ENCODE measurements at places on chromosomes 12 and 14.

DNA sequence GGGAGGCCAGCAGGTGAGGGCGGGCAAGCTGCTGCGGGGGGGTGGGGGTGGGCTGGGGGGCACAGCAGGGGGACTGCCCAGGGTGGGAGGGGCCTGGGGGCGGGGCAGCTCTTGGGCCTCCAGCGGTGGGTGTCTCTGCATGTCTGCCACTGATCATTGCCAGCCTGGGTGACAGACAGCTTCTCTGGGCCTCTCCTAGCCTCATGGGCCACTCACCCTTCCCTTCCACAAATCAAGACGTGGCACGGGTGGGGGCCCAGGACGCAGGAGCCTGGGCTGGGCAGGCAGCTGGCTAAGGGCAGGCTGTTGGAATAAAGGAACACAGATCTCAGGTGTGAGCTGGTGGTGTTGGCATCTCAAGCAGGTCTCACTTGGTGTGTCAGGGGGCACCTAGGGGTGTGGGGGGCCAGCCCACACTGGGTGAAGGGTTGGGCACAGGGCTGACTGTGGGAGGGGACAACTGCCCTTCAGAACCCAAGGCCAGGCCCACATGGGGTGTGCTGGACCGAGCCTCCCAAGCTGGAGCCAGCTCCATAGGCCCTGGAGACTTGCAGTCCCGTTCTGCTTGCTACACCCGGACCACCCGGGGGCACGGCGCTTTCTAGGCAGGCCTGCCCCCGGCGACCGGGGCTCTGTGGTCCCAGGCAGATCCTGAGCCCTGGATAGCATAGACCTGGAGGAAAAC lies 3.0 kb downstream of the TEDC1 start:
- no peak for DNase-seq

DNA sequence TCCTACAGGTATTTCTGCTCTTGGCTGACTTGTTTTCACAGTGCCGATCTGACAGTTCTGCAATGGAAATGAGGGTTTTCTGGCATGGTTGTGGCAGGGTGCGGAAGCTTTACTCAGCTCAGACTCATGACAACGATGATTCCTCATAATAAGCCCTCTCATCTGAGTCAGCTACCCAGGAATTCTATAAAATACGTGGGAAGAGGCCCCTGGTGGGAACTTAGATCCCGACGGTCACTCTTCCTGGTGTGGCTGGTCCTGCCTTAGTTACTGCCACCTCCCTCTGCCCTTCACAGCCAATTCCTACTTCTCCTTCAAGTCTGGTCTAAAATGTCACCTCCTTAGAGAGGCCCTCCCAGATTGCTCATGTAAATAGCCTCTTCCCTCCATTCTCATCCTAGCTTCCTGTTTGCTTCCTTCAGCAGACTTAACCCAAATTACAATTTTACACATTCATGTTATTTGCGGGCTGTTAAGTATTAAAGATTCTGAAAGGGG lies 104.2 kb upstream of the MAP1LC3B2 start:
- no peak for DNase-seq

DNA sequence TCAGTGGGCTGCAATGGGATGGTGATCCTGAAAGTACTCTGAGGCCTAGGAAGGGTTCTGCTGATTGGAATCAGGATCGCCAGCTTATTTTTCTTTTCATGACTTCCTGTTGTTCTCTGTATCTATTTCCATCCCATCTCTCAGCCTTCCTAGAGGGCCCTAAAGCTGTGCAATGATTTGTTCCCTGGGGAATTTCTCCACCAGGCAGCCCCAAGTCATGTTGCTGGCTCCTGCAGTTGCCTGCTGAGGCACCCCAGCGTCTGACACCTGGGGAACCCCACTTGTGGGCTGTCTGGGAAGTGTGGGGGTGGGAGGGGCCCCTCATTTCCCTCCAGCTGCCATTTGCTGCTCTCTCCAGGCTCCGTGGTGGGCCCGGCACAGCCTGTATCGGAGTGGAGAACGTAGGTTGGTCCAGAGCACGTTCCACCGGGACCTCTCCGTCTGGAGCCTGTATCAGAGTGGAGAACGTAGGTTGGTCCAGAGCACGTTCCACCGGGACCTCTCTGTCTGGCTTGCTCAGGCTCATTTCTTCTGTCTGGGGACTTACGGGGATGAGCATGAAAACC lies 138.3 kb downstream of the TSPAN9 start:
- no peak for DNase-seq

- no peak for DNase-seq
Observed at GRCh38 chr12:109010259-109010658, 10.6 kb downstream of the SVOP start.

- DNase-seq = no peak
Observed at GRCh38 chr12:2179953-2180736, 127.4 kb downstream of the CACNA1C start.

DNA sequence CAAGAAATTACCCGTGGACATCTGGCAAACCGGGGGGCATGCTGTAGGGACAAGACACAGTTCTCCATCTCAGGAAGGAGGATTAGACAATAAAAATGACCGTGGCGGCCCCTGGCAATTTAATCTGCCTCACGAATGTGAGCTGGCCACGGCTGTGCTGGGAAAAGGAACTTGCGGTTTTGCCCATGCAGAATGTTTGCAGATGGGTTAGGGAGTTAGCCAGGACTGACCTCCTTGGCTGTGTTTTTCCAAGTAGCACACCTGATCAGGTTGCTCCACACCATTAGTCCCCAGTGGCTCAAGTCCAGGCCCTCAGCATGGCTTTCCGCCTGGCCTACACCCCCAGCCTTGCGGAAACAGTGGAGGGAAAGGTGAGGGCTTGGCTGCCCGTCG lies 20.8 kb downstream of the TPCN1 start:
- peak; percentile 77 for DNase-seq

DNA sequence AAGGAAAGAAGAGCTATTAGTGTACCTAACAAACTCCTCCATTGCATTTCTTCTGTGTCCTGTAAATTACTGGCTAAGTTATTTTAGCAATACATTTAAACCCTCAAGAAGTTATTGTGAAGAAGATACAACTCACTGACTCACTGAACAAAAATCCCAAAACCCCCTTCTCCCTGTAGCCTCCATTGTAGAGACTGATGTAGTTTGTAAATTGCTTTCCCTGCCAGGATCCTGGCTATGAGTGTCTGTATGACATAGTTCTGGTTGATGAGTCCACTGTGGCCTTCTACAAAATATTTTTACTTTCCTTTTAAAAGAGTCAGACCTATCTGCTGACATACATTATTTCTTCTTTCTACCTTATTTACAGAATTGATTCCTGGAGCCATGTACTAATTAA lies 155.6 kb downstream of the SLC6A15 start:
- DNase-seq = no peak

DNA sequence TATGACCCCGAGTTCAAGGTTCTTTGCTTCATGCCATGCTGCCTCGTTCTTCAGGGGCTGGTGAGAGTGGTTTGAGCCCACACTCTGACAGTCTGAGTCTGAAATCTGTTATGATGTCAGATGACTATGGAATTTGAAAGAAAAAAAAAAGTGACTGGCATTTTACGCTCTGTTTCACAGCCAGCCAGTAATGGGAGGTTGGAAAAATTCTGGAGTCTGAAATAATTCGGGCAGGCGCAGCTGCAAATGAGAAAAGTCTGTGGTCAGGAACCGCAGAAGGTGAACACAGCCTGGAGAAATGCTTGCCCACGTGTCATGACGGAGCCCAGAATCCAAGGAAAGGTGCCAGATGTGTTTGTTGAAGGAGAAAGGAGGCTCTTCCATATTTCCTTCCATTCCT lies 269.8 kb upstream of the PWP1 start:
- no peak for DNase-seq

DNA sequence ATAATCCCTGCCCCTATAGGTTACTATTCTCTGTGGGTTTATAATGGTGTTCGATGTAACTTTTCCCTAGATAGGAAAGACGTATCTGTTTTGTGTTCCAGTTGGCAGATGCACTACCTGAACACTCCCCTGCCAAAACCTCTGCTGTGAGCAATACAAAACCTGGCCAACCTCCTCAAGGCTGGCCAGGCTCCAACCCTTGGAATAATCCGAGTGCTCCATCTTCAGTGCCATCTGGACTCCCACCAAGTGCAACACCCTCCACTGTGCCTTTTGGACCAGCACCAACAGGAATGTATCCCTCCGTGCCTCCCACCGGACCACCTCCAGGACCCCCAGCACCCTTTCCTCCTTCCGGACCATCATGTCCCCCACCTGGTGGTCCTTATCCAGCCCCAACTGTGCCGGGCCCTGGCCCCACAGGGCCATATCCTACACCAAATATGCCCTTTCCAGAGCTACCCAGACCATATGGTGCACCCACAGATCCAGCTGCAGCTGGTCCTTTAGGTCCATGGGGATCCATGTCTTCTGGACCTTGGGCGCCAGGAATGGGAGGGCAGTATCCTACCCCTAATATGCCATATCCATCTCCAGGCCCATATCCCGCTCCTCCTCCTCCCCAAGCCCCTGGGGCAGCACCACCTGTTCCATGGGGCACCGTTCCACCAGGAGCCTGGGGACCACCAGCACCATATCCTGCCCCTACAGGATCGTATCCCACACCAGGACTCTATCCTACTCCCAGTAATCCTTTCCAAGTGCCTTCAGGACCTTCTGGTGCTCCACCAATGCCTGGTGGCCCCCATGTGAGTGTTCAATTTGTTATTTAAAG lies 11.3 kb downstream of the MAPK1IP1L start:
- DNase-seq = no peak

- DNase-seq = no peak
Observed at GRCh38 chr14:60002819-60003492, 83.0 kb downstream of the LRRC9 start.

DNA sequence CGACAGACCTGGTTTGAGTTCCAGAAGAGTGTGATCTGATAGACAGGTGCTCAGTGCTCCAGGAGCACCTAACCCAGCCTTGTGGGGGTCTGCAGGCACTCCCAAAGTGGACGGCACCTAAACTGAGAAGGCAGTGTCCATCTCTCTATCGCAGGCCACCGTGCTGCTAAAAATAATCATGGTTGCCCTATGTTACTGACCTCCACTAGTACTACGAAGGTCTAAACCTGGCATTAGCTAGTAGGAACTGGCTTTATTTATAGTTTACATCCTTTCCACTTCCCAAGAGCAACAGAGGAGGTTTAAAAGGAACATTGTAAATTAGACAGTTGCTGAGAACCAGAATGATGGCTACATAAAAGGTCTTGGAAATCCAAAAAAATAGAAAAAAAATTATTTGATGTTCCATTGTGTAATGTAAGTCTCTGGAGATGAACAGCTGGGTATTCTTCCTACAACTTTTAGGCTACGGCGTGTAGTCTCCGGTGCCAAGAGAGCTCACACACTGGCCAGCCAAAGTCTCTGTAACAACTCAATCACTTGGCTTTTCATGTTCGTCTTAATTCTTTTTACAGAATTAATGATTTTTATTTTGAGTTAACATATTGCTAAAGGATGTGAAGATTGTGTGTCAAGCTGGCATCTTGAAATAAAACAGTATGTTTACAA lies 27.3 kb downstream of the PPFIBP1 start:
- no peak for DNase-seq

DNA sequence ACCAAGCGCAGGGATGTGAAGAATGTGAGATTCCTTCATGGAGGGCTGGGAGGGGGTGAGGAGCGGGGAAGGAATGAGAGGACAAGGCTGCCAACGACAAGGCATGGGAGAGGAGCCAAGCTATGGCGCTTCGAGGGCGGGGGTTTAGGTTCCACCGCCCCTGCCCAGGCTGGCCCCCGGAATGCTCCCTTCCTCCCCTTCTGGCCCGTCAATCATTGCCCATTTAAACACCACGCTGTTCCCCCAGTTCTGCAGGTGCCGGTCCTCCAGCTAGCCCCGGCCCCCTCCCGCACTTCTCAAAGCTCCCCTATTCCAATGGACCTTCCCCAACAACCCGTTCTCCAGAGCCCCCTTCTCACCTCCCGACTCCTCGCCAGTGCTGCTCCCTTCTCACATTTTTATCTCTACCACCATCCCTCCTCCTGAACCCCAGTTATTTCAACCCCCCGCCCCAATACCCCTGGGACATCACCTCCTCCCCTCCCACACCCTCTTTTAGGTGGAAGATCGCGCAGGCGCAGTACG lies 428 bp downstream of the RNF41 start:
- DNase-seq = no peak

DNA sequence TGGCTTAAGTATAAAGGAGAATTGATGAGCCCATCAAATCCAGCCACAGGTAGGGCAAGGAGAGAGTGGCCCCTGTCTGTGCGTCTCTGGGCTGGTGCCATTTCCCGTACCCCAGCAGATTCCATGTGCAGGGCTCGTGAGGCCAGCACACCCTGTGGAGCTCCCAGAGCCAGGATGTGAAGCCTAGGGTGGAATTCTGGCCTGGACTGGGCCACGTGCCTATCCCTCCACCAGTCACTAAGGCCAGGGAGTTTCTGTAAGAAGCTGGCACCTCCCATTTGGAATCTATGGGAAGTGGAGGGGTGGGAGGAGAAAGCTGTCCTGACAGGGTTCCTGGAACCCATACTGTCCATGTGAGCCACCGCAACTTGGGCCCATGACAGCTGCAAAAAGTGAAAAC lies 148.5 kb downstream of the FOXN3 start:
- no peak for DNase-seq

GRCh38 chr12:85985996-85986395 lies 111.9 kb downstream of the NTS start:
- DNase-seq = no peak

- DNase-seq = no peak
Observed at GRCh38 chr14:100604709-100605108, 17.5 kb upstream of the BEGAIN start.

- DNase-seq = no peak
Observed at GRCh38 chr14:54814076-54814475, 88.5 kb downstream of the GCH1 start.

DNA sequence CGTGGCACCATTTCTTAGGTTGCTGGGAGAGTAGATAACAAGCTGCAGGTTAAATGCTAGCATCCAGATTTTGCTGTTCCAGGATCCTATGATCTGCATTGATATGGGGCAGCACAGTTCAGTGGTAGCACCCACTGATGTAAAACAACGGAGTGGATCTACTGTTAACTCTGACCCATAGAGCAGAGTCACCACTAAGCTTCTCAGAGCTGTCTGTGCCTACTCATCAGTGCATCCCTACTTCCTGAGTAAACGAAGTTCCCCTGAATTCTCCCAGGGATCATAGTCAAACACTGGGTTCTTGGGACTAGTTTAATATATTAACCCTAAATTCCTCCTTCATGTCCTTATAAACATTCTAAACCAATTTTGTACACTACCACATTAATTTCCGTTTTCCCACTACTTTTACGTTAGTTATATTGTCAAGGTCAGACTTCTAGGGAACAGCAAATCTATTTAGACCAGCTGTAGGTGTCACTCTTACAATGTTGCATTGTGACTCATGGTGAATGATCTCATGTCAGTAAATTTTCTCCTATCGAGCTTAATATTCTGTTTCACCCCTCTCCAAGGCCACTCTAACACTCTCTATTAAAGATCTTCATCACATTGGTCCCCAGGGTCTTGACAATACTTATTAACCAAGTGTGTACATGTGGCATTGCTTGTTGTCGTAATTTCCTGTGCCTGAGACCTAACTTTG lies 10.3 kb downstream of the RERGL start:
- DNase-seq = no peak

GRCh38 chr12:121464331-121464730 lies 64.4 kb downstream of the RNF34 start:
- no peak for DNase-seq

Measured in HL-60 (cell line).